ENCODE measurements at places on chromosomes 6 and 20. TPM values are rescaled to one million over a fixed set of nuclear protein-coding genes. Genes with fewer than 3 reads are reported as not detected.

The DCDC2 gene
- total RNA-seq: not detected

The MLIP gene
- 0.44 TPM for total RNA-seq

The RFX6 gene
- not detected for total RNA-seq

The POM121L2 gene
- total RNA-seq: not detected

DNA sequence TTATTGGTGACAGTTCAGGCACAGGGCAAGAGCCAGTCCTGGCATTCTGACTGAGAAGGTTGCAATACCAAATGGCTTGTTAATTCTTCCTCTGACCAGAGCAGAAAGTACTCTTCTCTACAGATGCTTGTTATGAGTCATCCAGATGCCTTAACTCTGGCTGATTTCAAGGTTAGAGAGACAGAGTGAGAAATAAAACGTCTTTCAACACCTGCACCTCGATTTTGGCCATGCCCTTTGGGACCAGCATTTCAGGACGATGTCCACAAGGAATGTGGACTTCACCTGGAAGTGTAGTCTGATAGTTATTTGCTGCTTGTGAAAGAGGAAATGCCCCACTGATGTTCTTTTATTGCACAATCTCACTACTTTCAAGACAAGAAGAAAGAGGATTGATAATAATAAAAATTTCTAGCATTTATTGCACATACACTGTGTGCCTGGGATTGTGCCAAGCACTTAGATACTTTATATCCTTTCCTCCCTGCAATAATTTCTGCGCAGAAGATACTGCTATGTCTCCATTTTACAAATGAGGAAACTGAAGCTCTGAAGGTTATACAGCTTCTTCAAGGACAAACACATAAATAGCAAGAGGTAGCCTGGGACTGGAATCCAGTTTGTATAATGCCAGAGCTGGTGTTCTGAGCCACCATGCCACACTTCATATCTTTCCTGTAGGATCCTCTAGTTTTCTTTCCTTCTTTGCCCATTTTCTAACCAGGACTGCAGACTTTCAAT is 33.5 kb upstream of the MCM3 start:
- no peak overlapping the region for H3K4me3 ChIP-seq
- DNase-seq: no peak
- H3K27ac ChIP-seq: no peak overlapping the region
- no peaks in the 10 kb centered on the region for H3K36me3 ChIP-seq
- no peaks in the 10 kb centered on the region for H3K4me1 ChIP-seq
- H3K27me3 ChIP-seq: no peaks in the 10 kb centered on the region

DNA sequence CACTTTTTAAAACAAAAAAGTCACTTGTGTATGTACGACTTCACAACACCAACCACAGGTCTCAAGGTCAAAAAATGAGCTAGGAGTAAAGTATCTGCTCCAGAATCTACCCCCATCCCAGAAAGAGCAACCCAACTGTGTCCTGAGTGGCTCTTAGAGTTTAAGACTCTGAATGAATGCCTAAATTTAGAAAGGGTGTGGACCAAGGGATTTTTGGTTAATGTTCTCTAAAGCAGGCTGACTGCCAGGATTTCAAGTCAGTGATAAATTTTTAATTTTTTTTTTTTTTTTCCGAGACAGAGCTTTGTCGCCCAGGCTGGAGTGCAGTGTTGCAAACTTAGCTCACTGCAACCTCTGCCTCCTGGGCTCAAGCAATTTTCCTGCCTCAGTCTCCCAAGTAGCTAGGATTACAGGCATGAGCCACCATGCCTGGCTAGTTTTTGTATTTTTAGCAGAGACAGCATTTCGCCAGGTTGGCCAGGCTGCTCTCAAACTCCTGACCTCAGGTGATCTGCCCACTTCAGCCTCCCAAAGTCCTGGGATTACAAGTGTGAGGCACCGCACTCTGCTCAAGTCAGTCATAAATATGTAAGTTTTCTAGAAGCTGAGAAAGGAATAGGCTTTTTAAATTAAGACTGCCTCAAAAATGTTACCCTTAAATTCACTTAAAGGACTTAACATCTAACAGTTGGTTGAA is 20.2 kb downstream of the STAU1 start:
- H3K27me3 ChIP-seq: peaks cover 2% of the 10 kb centered on the region
- H3K4me1 ChIP-seq: peaks cover 11% of the 10 kb centered on the region
- H3K36me3 ChIP-seq: no peaks in the 10 kb centered on the region
- no peak overlapping the region for H3K27ac ChIP-seq

DNA sequence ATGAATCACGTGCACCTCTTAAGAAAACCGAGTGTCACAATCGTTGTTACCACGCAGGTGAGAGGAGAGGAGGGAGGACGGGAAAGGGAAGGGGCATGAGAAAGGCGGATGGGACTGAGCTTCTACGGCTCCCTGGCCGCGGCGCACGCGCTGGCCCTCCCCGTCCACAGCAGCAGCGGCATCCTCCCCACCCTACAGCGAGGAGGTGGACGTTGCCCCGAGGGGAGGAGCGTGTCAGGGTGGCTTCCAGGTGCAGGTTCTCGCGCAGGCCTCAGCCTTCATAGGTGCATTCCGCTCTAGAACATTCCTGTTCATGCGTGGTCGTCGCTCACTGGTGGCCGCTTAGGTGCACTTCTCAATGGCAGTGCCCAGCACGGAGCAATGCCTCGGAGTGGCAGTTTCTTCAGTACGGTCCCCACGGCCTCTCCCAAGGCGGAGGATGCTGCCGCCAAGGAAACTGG is 29.7 kb upstream of the AFDN start:
- no peak for DNase-seq
- no peaks in the 10 kb centered on the region for H3K36me3 ChIP-seq
- H3K4me1 ChIP-seq: peaks cover 48% of the 10 kb centered on the region
- no peak overlapping the region for H3K27ac ChIP-seq

DNA sequence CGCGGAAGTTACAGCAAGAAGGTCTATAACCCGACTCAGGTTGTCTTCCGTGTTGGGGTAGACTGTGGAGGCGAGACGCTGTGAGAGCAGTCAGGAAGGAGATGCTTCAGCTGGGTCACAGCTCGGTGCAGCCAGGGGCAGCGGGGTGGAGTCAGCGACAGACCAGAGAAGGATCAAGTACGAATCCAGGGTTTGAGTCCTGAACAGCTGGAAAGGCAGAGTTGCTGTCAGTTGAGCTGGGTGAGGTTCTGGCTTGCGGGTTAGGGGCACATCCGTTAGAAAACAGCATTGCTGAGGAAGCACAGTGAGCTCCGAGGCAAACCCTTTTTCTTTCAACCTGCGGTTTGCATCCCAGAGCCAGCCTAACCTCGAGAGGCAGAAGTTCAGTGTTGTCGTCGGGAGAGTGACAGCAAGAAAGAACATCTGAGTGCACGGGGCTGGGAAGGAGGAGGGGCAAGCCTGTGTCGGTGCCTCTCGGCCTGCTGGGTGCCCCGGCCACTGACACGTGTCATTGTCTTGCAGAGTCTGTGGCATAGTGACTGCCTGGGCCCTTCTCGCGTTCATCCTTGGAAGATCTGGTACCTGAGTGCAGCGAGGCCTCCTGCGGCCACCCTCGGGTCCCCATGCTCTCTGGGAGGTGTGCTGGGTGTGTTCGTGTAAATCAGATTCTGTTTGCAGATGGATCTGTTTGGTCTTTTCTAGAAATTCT is 20.0 kb downstream of the PNLDC1 start:
- H3K4me1 ChIP-seq: no peaks in the 10 kb centered on the region
- no peak for DNase-seq
- no peak overlapping the region for H3K27ac ChIP-seq
- peaks cover 8% of the 10 kb centered on the region for H3K36me3 ChIP-seq
- peaks cover 5% of the 10 kb centered on the region for H3K27me3 ChIP-seq
- no peak overlapping the region for H3K4me3 ChIP-seq

DNA sequence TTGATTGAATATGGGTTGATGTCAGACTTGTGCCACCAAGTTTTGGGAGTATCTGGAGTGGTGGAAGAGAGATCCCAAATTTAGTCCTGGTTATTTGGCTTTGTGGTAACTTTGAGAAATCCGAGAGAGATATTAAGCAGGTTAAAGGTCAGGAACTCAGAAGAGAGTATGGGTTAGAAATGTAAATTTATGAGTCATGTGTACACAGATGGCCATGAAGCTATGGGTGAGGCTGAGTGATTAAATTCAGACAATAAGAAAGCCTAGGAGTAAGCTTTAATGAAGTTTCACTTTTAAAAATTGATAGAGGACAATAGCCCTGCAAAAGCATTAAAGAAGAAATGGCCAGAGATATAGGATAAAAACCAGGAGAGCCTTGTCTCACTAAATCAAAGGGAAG is 14.3 kb downstream of the RIMS1 start:
- H3K36me3 ChIP-seq: no peaks in the 10 kb centered on the region
- H3K27me3 ChIP-seq: no peaks in the 10 kb centered on the region

GRCh38 chr20:53829724-53830521 is 236.3 kb upstream of the ZNF217 start:
- DNase-seq: no peak
- H3K27me3 ChIP-seq: no peaks in the 10 kb centered on the region
- H3K4me3 ChIP-seq: no peak overlapping the region
- H3K4me1 ChIP-seq: peaks cover 1% of the 10 kb centered on the region
- no peaks in the 10 kb centered on the region for H3K36me3 ChIP-seq

GRCh38 chr6:73523434-73524123 is 2.7 kb upstream of the EEF1A1 start:
- DNase-seq: peak; percentile 33
- peaks cover 19% of the 10 kb centered on the region for H3K36me3 ChIP-seq
- peaks cover 7% of the 10 kb centered on the region for H3K4me1 ChIP-seq
- peak overlapping the region; percentile 80 for H3K4me3 ChIP-seq
- H3K27me3 ChIP-seq: peaks cover 26% of the 10 kb centered on the region
- H3K27ac ChIP-seq: peak overlapping the region; percentile 76

DNA sequence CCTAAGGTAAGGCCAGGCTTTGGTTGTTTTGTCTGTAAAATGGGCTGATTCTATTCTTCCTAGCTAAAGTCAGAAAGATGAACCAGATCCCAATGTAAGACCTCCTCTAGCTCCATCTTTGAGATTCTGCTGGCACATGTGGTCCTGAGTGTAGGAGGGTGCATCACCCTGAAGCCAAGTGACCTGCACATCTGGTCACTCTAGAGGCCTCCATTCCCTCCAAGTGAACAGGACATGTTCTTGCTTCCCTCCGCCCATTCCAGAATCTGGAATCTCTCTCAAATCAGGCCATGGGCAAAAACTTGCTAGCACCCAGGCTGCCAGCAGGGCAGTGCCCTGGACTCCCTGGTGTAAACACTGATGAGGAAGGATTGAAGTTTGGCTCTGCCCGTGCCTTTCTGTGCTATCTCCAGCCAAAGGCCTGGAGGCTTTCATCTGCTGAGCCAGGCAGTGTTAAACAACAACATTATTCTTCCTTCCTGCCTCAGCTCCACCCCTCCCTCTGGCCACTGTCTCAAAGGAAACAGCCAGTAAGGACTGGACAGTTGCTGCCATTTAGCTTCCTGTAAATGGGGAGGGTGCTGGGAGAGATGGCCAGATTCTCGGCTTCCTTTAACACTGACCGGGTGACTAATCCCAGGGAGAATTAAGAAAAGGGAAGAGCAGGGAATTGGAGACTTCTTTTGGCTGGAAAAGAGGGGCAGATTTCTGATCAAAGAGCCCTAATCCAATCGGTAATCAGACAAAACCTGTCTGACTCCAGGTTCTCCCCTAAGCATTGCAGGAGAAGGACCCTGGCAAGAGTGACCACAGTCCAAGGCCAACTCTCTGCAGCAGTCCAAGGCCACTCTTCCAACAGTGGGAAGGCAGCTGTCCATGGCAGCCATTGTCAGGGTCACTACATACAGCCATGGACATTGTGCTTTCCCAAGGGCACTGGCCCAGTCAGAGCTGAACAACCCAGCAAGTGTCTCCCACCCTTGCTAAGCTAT is 19.5 kb upstream of the ADGRF1 start:
- H3K4me1 ChIP-seq: no peaks in the 10 kb centered on the region
- H3K27ac ChIP-seq: no peak overlapping the region
- DNase-seq: no peak
- H3K4me3 ChIP-seq: no peak overlapping the region
- H3K27me3 ChIP-seq: peaks cover 2% of the 10 kb centered on the region
- no peaks in the 10 kb centered on the region for H3K36me3 ChIP-seq

- no peaks in the 10 kb centered on the region for H3K36me3 ChIP-seq
- H3K4me1 ChIP-seq: peaks cover 12% of the 10 kb centered on the region
- DNase-seq: no peak
Measured at GRCh38 chr6:87897663-87898062, 150.0 kb upstream of the SPACA1 start.

- peak within 1 kb of the TSS; percentile 86 for H3K27ac ChIP-seq
- no peaks in the 10 kb centered on the region for H3K36me3 ChIP-seq
- H3K27me3 ChIP-seq: peaks cover 7% of the 10 kb centered on the region
- DNase-seq: peak; percentile 94
- H3K4me1 ChIP-seq: peaks cover 15% of the 10 kb centered on the region
Measured at GRCh38 chr6:34236443-34237315, at the start of gene HMGA1. Gene HMGA1 (plus strand): TSS chr6:34236873. CDS start chr6:34240781, 3,908 bp downstream.

DNA sequence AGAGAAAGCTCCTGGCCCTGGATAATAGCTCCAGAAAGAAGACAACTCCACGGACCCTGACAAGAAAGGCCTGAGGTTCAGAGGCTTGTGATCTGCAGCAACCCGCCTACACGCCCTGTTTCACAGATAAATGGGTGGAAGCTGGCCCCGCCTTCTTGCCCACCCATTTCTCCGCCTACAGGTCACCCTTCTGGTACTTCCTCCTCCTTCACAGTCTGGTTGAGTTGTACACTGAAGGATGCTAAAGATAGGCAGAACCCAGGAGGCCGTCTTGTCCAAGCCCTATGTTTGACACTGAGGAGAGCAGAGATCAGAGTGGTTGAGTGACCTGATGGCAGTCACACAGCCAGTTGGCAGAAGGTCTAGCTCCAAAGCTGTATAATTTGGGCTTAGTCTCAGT is 34.2 kb upstream of the MDGA1 start:
- H3K4me1 ChIP-seq: peaks cover 19% of the 10 kb centered on the region
- no peak overlapping the region for H3K4me3 ChIP-seq
- peaks cover 4% of the 10 kb centered on the region for H3K36me3 ChIP-seq
- peaks cover 6% of the 10 kb centered on the region for H3K27me3 ChIP-seq
- H3K27ac ChIP-seq: no peak overlapping the region
- no peak for DNase-seq

GRCh38 chr6:90257486-90257738 is 39.2 kb downstream of the BACH2 start:
- no peak overlapping the region for H3K27ac ChIP-seq
- H3K27me3 ChIP-seq: no peaks in the 10 kb centered on the region
- no peak overlapping the region for H3K4me3 ChIP-seq
- DNase-seq: no peak
- H3K36me3 ChIP-seq: peaks cover 2% of the 10 kb centered on the region

DNA sequence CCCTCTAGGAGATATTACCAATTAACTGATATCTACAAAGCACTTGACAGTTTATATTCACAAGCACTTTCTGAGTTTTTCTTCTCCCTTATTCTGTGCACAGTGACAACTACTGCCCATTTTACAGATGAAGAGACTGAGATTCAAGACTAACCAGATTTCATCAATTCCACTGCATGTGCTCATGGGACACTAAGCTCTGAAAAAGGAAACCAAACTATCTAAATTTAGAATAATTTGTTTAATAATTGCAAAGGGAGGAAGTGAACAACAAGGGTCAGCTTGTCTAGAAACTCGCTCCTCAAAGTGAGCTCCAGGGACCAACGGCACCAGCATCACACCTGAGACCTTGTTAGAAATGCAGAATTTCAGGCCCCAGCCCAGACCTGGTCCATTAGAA is 50.8 kb upstream of the MYLIP start:
- H3K4me1 ChIP-seq: peaks cover 4% of the 10 kb centered on the region
- H3K27ac ChIP-seq: no peak overlapping the region
- no peak overlapping the region for H3K4me3 ChIP-seq
- DNase-seq: no peak
- peaks cover 2% of the 10 kb centered on the region for H3K27me3 ChIP-seq

Measured in glutamatergic neuron (in vitro differentiated cells).